ENCODE measurements at places on chromosomes 3 and 15.

DNA sequence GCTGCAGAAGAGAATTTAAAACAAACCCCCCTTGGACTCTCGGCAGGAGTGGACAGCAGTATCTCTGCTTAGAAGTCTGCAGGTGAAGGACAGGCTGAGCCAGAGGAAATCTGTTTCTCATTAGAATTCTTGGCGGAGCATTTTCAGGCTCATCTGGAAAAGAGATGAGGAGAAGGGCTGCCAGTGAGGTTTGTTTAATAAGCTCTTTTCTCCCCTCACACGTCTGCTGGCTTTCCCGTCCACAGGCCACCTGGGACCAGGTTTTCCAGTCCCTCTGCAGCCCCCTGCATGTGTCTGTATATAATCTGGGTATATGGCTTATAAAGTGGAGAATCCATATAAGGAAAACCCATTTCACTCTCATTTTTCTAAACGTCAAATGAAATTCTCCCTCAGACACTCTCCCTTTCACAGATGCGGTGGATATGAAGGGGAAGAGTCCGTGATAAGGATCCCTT lies 155.4 kb upstream of the TPM1 start:
- no peak for DNase-seq

GRCh38 chr15:83061680-83062079 lies 5.4 kb downstream of the BTBD1 start:
- DNase-seq: no peak

DNA sequence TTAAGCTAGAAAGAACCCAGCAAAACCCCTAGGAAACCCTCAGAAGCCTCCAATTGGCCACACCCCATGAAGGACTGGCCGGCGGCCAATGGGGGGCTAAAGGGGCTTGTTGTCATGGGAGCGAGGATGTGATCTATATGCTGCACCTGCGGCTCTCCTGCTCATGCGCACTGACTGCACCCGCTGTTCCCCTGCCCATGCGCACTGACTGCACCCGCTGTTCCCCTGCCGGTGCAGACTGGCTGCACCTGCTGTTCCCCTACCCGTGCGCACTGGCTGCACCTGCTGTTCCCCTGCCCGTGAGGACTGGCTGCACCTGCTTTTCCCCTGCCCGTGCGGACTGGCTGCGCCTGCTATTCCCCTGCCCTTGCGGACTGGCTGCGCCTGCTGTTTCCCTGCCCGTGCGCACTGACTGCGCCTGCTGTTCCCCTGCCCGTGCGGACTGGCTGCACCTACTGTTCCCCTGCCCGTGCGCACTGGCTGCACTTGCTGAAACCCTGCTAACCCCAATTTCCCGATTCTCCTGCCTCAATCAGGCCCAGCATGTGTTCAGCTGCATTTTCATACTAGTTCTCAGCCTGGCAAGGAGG lies 16.8 kb upstream of the MCCC1 start:
- peak; percentile 71 for DNase-seq

- DNase-seq: no peak
Observed at GRCh38 chr3:115836944-115837343, 213.6 kb downstream of the GAP43 start.

- no peak for DNase-seq
Observed at GRCh38 chr3:182925944-182926337, 54.4 kb downstream of the DCUN1D1 start.

GRCh38 chr15:68642491-68642845 lies 63.7 kb downstream of the CORO2B start:
- DNase-seq: no peak

DNA sequence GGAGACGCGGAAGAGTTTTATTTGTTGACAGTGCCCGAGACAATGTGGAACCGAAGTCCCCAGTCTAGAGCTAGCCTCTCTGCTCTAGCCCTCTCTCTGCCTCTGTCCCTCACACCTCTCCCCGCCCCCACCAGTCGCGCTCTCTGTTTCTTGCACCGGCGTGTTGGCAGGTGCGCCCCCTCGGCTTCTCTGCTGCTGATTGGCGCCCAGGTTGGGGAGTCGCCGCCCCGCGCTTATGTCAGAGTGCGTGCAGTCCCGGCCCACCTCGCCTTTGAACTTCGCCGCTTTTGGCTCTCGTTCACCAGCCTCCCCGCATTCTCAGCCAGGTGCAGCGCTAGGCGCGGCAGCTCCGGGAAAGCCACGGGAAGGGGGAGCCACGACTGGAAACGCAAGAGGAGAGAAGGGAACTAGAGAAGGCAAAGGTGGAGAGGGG lies at the start of gene SOX14:
TSS of gene SOX14 (plus strand) at position 315 of the 433 bp plus-strand sequence. CDS start 470 bp downstream, outside the sequence.
- DNase-seq: no peak

DNA sequence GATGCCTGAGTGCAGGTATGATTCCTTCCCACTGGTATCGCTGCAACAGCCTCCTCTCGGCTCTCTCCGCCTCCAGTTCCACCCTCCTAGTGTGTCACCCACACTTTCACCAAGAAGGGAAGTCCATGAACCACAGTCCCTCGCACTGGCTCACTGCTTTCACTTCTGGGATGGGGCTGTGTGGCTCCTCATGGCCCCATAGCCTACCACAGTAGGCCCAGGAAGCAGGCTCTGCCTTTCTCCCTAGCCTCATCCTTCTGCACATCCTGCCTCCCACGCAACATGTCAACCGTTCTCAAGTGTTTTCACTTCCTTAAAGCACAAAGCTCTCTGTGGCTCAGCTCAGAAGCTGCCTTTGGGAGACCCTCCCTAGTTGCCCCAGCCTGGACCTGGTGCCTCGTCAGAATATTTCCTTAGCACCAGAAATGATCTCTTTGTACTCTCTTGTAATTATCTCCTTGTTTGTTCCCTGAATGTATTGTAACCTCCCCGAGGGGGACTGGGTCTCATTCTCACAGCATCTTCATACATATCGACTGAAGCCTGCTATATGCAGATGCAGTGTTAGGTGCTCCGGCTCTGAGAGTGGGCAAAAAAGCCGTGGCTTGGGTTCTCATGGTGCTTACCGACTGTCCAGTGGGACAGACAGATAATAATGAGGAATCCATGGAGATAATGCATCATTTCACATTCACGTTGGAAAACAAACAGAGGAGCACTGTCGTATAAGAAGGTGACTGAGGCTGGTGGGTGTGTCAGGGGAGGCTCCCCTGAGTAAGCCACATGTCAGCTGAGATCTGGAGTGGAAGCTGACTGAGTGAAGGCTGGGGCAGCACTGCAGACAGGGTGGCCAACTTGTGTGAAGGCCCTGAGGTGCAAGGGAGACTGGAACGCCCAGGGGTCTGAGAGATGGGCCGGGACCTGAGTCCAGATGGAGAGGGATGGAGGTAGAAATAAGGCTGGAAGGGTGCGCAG lies 107.1 kb downstream of the DGKG start:
- DNase-seq: peak; percentile 20

DNA sequence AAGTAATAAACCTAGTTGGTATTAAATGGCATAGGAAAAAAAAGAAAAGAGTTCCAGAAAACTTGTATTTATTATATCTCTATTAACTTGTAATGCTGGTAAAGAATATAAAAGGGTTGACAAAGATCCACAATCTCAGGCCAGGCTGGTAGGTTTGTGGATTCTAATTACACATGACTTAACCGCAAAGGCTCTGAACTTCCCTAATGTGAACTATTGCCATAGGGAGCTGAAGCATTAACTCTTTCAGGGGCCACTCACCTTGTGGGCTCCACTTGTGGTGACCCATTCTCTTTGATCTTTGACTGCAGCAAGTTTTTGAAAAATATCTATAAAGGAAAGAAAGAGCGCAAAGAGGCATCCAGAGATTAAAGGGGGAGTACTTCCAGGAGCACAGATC lies 58.5 kb downstream of the NEK10 start:
- DNase-seq: no peak

DNA sequence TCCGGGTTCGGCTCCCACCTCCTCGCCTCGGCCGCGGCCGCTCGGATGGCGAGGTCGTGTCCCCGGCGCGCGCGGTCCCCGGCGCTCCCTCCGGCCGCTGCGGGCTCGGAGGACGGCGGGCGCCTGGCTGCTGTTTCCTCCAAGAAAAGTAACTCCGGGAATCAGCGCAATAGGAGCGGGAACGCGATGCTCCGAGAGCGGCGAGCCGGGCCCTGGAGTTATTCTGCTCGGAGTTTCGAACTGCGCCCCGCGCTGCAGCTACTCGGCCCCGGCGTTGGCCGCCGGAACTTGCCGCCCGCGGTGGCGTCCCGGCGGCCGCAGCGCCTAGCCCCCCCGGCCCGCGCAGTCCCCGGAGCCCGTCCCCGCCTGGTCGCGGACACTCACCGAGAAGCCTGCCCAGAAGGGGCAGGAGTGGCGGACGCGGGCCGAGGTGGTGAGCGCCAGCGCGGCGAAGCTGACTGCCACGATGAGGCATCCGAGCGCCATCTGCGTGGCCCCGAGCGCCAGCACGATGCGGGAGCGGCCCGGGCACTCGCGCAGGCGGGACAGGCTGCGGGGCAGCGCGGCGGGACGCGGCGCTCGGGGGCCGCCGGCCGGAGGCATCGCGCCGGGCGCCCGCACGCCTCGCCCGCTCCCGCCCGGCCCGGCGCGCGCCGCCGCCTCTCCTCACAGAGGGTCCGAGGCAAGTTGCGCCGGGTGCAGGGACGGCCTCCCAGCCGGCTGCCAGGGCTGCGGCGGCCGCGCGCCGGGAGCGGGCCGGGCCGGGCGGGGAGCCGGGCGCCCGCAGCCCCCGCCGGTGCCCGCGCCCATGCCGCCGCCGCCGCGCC lies 251.9 kb downstream of the TJP1 start:
- no peak for DNase-seq

- no peak for DNase-seq
Observed at GRCh38 chr3:161690299-161690620, 193.7 kb downstream of the OTOL1 start.

- no peak for DNase-seq
Observed at GRCh38 chr15:63986185-63986680, 60.1 kb downstream of the DAPK2 start.

DNA sequence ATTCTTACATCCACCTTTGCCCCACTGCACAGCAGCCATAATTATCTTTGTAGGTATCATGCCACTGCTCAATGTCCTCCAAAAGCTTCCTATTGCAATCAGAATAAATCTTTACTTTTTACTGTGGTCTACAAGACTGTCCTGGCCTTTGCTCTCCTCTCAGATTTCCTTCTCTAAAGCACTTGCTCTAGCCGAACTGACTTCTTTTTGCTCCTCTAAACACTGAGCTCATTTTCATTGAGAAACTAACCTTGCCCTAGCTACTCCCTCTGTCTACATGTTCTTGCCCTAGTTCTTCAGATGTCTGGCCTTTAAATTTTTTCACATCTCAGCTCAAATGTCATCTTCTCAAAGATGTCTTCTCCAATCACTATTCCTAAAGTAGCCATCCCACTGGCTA lies 342.8 kb downstream of the TBC1D5 start:
- no peak for DNase-seq

GRCh38 chr15:52328680-52329079 lies 33.1 kb upstream of the MYO5C start:
- no peak for DNase-seq

DNA sequence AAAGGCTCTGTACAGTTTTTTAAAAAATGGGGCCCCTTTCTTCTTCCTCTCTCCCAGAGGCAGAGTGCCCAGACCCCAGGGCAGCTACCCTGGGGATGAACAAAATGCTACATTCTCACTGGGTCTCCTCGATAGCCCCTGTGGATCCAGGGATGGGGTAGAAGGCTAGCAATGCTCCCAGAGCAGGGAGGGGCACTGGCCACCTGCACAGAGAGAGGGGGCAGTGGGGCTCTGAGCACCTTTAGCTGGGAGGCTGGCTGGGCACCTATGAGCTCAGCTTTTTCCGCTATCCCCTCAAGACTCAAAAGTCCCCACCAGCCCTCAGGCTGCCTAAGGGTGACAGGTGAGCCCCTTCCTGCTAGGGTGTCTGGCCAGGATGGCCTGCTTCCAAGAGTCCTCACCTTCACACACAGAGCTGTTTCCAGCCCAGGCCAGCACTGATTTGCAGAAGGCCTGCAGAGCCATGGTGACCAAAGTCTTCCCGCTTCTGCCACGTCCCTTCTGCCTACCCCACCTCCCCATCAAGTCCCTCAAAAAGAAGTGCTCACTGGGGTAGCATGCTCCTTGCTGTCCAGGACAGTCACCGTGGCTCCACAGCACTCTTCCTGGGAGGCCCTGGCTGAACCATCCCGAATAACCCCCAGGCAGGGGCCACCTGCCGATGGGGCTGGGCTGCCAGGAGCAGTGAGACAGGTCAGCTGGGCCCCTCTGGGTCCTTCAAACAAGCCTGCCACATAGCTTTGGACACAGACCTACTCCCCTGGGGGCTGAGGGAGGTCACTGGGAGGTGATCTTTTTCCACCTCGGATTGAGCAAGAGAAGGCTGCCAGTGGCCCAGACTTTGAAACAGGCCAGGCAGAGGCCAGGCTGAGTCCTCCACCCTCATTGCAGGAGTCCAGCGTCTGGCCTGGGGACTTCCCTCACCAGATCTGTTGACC lies 20.4 kb downstream of the BMF start:
- no peak for DNase-seq

- no peak for DNase-seq
Observed at GRCh38 chr15:89802986-89803824, 11.4 kb downstream of the ANPEP start.

DNA sequence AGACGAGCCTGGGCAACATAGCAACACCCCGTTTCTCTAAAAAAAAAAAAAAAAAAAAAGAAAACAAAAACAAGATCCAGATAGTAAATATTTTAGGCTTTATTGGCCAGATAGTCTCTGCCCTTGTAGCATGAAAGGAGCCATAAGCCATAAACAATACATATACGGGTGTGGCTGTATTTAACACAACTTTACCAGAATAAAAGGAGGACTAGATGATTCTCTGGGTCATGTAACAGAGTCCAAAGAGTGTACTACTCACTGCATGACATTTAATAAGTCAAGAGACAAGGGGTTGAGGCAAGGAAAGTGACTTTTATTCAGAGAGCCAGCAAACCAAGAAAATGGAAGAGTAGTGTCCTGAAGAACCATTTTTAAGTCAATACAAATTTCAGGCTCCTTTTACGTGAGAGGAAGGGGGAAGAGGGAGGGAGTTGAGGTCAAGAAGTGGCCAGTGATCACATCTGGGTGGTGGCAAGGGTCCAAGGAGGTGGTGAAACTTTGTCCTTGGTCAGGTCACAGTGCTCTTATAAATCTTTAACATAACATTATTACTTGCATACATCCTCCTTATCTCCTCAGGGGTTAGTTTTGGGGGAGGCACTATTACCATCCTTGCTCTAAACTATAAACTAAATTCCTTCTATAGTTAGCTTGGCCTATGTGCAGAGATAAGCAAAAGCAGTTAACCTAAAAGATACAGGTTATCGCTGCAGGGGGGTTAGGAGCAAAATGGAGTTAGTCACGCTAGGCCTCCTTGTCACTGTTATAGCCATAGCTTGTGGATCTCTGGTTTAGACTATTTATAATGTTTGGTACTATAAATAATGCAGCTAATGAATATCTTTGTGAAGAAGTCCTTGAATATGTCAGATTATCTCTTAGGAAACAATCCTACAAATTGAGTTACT lies 46.1 kb downstream of the METTL6 start:
- no peak for DNase-seq

DNA sequence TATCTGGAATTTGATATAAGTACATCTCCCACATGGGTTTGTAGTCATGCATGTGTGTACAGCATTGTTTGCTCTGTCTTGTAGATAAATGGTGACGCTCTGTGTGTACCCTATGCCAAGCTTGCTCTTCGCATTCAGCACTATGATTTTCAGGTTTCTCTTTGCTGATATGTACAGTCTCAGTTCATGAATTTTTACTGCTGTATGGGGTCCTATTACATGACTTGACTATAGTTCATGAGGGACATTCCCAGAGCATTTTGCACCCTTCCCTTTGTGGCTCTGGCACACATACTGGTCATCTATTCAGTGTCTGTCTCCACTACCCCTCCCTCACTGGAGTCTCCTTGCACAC lies 132.7 kb downstream of the EEFSEC start:
- no peak for DNase-seq

- no peak for DNase-seq
Observed at GRCh38 chr3:188432802-188433520, 279.0 kb downstream of the LPP start.

GRCh38 chr3:37808656-37809055 lies 53.0 kb upstream of the CTDSPL start:
- no peak for DNase-seq

All from activated CD4-positive, alpha-beta T cell treated with anti-CD3 and anti-CD28 coated beads, Interleukin-2, amount 10 ng/mL, durations not matched to agents 7 days and 5 days (primary cell).